ENCODE measurements at places on chromosomes 3 and 15.
A peak's percentile ranks its signal among the peaks of the same experiment; 100 is the strongest.

- no peak for DNase-seq
These were observed 73.4 kb downstream of the CHSY1 start for GRCh38 chr15:101178479-101178878.

- no peak for DNase-seq
These were observed 83.9 kb upstream of the MEF2A start for GRCh38 chr15:99481951-99482230.

GRCh38 chr3:98565237-98565643, 28.2 kb downstream of the CPOX start:
- DNase-seq = no peak

- DNase-seq = no peak
These were observed 75.9 kb downstream of the ZBTB20 start for GRCh38 chr3:115071166-115071565.

DNA sequence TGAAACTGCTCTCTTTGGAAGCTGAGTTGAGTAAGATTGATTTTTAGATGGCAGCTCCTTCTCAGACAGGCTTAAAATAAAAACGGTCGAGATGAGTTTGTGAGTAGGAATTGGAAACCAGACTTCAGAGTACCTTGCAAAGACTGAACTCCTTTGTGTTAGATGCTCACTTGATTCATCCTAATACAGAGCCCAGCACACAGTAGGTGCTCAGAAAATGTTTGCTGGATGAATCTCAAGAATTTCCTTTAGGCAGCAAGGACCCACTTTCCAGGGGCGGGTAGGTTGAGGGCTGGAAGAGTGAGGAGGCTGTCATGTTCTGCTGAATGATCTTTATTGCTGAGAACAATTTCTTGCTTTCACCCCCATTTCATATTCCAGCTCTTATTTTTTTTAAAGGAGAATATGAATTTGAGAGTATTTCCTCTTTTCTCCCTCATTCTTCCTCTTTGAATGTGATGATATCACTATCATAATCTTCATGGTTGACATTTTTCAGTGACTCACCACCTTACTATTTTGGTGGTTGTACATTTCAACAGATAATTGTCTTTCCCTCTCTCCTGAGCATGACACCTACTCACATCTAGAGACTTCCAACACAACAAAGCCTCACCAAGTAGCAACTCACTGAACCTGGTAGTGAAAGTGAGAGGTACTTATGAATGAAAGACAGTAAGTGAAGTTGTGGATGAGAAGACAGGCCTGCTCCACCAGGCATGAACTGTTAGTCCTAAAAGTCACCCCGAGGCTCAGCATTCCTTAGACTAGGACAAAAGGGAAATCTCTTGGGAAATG, 113.3 kb downstream of the PDCD6IP start:
- DNase-seq = no peak

DNA sequence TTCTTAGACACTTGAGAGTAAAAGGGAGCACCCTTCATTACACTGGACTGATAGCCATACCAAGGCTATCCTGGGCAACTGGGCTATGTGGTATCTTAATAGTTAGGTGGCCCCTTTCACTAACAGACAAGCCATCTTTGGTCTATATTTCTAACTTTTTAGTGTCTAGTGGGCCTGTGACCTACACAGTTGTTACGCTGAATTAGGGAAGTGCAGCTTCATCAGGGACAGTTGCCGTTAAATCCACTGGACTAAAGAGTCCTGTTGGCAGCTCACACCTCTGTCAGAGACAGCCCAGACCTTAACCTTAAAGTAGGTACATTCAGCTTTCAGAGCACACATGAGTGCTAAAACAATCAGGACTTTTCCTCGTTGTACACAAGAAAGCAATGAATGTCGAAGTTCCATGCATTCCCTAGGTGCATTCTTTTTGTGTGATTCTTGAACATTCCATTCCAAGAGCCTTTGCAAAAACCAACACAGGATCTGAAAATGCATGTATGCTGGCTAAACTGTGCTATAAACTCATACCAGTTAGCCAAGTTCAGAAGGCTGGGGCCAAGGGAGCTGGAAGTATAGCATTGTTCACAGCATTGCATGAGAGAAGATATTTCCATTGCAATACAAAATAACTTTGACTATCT, 230.2 kb upstream of the EIF1B start:
- DNase-seq = no peak

GRCh38 chr15:68285259-68285980, 7.9 kb downstream of the FEM1B start:
- DNase-seq = no peak

DNA sequence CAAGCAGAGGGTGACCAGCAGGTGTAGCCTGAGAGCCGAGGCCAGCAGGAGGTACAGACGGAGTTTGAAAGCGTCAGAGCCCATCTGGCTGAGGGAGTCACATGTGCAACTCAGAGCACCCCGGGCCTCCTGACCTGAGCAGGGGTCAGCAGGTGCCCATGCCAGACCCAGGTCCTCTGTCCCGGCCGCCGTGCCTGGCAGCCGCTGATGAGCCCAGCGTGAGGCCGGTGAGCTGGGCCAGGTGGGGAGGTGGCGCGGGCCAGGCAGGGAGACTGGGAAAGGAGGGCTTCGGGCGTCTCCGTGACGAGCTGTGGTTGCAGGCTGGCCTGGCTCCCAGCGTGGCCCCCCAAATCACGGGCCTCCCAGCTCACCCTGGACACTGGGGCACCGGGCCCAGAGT, 130.9 kb downstream of the CHSY1 start:
- DNase-seq = no peak

DNA sequence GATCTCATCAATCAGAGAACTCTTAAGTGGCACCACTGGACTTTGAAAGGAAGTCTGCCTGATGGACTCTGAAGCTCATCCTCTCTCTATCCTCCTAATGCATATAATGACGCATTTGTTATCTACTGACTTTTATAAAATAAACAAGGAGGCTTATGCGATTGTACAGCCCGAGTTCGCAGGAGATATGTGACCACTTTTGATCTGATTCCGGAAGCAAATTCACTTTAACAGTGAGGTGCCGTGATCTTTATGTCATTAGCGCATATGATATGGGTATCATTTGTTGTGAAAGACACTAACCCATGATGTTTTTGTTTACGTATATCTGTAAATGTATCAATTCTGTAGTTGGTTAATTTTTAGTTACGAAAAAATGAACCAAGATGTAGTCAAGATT, 427 bp upstream of the RNF111 start:
- no peak for DNase-seq

DNA sequence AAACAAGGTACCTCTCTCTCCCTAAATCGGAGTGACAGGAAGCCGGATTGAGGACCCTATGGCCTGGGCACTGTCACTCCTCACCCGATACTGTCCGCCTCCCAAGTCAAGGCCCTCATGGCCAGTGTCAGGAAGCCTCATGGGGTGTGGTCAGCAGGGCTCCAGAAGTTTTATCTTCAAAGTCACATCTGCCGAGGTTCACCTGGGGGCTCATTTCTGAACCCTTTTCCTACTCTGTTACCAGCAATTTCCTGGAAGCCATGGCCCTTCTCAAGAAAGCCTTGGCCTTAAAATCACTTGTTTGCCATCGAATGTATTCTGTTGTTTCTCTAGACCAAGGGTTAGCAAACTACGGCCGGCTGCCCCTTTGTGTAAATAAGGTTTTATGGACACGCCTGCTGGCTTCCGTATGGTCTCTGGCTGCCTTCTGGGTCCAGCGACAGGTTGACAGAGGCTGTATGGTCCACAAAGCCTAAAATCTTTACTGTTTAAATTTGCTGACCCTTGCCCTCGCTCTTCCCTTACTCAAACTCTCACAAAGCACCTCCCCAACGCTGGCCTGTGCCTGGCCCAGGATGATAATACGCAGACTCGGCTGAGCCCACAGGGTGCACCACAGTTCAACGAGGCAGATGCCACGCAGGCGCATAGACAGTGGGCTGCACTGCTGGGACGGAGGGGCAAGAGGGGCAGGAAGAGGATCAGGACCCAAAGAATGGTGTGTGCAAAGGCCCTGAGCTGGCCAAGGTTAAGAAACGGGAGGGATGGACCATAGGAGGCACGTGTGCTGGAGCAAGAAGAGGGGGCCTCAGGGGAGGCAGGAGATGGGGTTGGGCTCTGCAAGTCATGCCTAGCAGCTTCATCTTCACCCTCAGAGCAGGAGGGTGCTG, 24.7 kb upstream of the DUSP7 start:
- DNase-seq = no peak

DNA sequence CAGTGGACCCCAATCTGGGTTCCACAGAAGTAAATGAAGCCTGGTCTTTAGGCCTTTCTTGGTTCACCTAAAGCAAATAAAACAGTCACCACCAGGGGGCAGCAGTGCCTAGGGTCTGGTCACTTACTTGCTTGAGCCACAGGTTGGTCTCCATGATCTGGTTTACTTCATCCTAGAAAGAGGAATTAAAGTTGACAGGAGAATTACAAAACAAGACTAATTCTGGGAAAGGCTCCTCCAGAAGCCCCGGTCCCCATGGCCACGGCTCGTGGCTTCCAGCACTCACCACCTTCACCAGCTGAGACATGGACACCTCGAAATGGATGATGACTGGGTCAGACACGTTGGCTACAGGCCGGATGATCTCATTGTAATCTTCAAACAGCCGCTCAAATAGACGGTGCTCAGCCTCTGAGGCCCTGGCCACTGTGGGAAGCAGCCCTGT, 2.3 kb downstream of the CHRNA3 start:
- peak; percentile 58 for DNase-seq

- DNase-seq = no peak
These were observed 339.1 kb upstream of the RGMA start for GRCh38 chr15:93428150-93428549.

GRCh38 chr3:66075281-66075680, 36.6 kb upstream of the MAGI1 start:
- no peak for DNase-seq

DNA sequence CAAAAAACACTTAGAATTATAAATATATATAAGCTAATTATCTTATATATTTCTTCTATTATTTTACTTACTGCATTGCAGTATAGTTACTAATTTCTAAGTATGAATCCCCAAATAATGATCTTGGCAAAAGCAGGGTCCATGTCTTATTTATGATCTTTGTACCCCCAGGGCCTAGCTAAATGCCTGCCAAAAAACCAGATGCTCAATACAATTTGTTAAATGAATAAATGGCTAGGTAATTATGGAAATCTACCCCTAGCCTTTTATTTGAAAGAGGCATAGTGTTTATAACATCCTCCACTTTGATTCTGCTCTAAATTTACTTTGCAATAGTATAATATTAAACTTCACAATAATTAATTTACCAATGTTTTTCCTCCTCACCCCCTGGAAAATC, 69.5 kb downstream of the CSNK1G1 start:
- no peak for DNase-seq

DNA sequence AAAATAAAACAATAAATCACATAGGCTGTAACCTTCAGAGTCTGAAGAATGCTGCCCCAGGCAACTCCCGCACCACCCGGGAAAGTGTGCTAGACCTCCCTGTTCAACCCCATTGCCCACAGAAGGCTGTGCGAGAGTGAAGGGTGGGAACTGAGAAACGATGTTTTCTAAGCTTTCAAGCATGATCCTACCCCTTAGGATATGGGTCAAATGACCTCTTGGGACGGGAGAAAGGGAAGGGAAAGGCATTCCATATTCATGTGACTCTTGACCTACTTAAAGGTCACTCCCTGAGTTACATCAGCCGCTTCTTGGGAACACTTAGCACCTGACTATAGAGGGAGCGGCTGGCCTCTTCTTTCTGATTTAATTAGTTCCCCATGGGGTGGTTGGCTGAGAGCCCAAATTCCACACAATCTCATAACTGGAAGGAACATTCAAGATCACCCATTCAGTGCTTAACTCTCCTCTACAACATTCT, 114.7 kb upstream of the SLC24A5 start:
- DNase-seq = no peak

- DNase-seq = no peak
These were observed 31.4 kb downstream of the GOLGA8S start for GRCh38 chr15:23385886-23386430.

DNA sequence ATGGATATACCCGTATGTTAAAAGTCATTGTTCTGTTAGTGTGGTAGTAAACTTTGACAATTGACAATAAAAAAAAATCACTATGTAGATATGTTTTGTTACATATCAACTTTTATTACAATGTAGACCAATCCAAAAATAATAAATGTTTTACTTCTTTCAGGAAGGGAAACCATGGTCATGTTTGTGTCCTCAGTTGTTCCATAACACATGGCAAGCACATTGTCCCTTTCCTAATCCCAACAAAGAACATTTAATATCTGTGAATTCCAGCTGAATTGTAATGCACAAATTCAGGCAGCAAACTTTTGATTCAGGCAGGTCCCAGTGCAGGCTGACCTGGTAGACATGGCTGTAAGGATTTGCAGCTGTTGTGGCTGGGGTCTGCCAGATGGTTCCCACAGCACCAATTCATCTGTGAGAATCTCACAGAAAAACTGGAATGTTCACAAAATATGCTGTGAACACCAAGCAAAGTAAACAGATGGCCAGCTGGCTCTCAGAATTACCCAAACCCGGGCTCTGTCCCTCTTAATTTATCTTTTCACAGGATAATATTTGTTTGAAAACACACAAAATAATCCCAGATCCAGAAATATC, 1.9 kb upstream of the SPG21 start:
- DNase-seq = no peak

DNA sequence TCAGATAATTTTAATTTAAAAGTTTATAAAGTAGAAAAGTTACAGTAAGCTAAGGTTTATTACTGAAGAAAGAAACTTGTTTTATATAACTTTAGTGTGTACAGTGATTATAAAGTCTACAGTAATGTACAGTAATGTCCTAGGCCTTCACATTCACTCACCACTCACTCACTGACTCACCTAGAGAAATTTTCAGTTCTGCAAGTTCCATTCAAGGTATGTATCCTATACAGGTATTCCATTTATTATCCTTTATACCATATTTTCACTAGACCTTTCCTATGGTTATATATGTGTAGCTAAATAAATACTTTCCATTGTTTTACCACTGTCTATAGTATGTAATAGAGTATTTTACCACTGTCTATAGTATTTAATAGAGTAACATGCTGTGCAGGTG, 33.2 kb upstream of the MME start:
- DNase-seq = no peak

DNA sequence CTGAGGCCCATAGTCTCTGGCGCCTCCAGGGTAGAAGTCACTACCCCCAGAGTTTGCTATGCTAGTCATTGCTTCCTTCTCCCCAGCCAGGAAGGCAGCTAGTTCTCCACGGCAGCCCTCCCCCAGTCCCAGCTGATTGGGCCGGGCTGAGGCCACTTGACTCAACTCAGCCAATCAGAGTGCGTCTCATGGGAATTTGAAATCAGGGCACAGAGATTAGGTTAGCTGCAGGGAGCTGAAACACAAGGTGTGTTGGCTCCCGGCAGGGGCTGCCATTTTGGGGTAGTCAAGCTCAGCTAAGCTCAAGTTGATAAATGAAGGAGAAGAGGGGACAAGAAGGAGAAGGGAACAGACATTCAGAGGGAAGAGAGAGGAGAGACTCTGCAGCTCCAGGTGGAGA, 32.8 kb downstream of the LINGO1 start:
- no peak for DNase-seq

DNA sequence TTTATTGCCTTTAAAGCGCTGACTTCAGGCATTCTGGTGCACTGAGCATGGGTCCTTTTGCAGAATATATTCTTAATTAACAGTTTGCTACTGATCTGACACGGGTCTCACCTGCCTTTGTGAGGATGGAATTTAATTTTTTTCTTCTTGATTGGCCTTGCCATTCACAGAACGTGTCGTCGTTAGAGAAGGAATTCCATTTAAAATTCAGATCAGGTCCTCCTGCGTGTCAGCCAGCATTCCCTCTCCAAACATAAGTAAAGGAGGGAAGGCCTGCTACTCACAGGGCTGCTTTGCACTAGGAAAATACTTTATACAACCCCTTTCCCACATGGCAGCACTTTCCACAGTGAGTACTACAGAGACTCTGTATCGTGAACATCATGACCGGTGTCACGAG, 492.7 kb downstream of the NTRK3 start:
- no peak for DNase-seq

GRCh38 chr3:150334974-150335373, 73.1 kb upstream of the TSC22D2 start:
- no peak for DNase-seq
